GF-D8 (cell line): ENCODE measurements at places on chromosomes 16 and 17.

DNA sequence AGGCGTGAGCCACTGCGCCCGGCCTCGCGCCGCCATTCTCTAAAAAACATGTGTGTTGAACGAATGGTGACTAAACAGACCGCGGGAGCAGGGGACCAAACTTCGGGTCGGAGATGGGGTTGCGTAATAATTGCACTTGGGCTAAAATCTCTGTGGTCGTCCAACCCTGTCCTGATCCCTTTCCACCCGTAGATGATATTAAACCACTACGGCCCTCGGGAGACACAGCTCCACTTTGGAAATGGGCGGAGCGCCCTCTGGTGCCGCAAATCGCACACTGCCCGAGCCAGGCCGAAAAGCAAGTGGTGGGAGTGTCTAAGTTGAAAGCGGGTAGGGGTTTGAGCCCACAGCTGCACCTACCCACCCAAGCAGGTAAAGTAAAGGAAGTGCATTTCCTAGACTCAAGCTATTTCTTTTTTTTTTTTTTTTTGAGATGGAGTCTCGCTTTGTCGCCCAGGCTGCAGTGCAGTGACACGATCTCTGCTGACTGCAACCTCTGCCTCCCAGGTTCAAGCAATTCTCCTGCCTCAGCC, 17.0 kb downstream of the CAVIN1 start:
- DNase-seq: peak; percentile 8

GRCh38 chr16:66574081-66574480, 5.2 kb upstream of the CMTM2 start:
- no peak for DNase-seq

DNA sequence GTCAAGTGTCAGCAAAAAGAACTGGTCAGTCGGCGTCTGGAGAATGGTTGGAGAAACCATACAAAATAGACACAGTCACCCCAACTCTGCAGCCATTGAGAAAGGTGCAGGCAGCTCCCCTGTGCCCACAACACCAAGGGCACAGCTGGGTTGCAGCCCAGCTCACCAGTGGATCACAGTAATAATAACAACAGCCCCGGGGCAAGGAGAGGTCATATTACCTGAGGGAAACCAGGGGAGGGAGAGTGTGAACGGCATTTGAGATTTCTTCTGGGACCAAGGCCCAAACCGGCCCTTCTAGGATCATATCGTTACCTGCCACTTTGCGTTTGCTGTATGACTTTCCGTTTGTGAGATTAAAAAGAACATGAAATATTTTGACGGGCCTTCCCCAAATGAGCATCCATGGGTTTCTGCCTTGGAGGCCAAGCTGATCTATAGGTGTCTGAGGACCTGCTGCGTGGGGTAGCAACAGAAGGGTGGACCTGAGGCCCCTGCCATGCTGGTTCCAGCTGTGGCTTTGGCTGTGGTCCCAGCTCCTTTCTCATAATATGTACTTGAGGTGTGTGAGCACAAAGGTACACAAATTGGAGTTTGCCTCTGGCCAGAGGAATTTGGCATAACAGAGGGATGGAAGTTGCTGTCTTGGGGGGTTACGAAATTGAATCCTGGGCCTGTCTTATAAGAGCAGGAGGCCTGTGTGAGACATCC, 154.6 kb downstream of the CMIP start:
- no peak for DNase-seq

DNA sequence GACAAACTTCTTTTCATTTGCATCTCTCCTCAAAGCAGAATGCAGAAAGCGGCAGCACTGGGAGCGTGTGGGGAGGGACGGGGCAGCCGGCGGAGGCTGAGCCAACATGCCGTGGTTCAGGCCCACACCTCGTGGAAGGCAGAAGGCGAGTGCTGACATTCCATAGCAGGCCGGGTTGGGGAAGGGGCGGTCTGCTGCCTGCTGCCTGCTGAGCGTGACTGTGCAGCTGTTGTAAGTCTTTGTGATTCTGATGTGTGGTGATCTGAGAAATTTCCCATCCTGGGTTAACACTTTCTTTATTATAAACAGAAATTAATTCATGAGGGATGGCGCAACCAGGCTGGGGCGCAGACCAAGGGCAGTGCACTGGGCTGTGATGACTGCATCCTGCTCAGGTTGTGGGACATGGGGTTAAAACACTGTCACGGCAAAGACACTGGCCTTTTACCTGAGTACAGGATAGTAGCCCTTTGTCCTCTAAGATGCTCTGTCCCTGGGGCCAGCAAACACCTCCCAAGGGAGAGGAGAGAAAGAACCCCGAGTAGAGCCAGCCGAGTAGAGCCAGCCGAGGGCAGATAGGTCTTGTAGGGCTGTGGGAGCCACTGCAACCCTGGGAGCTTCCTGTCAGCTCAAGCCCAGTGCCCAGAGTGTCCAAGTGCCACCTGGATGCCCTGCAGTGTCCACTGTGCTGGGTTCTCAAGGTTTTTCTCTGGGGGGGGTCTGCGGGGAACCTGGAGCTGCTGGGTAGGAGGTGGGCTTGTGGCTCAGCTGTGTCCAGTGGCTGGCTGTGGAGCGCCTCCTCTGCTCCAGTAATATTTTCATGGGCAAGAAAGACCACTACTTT, 8.8 kb upstream of the DNASE1 start:
- DNase-seq: no peak

DNA sequence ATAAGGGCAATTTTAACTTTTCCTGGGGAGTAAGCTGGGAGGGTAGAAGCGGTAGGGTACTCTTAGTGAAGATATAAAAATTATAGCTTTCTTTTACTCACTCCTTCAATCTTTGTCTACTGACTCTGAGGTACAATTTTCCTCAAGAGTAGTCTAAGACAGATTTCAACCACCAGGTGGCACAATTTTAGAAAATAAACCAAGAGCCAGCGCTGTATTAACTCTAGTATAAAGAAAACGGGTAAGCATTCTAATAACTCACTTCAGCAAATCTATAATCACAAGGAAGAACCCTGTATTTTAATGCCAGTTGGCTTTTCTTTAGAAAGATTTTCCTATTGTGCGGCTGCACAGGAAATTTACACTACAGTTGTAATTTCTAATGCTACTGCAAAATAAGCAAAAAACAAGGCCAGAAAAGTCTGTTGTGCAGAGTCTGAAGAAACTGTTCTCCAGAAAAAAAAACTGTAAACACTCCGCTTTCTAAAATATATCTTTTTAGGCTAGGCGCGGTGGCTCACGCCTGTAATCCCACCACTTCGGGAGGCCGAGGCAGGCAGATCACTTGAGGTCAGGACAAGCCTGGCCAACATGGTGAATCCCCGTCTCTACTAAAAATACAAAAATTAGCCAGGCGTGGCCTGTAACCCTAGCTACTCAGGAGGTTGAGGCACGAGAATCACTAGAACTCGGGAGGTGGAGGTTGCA, 1.9 kb downstream of the CMC2 start:
- peak; percentile 11 for DNase-seq

DNA sequence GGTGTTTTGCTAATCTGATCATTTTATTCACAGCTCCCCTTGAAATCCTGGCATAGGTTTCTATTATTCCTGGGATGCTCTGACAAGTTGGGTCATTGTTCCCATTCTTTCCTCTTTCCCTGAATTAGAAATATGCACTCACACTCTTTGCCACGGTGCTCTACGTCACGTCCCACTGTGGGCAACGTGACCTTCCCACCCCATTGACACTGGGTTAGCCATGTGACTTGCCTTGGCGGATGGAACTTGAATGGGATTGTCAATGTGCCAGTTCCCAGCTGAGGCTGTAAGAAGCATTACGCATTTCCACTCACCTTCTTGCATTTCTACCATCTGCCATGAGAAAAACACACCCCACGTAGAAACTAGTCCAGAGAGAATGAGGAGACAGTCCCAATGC, 492.4 kb downstream of the SHISA9 start:
- DNase-seq: no peak

DNA sequence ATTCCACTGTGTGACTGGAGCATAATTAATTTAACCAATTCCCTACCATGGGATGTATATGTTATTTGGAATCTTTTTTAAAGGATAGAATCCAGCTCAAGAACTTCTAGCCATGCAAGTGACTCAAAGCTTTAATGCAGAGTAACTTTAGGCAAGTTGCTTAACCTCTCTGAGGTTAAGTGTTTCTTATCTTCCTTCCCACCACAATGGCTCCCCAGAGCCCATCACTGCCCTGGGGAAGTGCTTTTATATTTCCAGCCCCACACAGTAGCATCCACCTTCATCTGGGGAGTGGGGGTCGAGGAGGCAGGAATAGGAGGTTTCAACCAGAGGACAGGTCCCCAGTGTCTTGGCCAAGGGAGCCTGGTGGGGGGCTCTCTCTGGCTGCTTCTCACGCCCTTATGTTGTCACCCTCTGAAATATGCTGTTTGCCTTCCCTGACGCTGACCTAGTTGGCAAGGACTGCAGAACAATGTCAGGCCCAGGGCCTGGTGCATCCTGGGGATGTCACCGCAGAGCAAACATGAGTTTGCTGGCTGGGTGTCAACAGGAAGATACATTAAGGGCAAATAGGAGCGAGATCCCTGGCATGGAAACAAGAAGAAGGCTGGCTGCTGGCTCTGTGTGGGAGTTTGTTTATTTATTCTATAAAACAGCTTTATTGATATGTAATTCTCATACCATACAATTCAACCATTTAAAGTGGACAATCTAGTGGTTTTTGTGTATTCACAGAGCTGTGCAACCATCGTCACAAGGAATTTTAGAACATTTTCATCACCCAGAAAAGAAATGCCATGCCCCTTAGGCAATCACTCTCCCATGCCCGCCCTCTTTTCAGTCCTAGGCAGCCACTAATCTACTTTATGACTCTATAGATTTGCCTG, 46.6 kb upstream of the WSB1 start:
- no peak for DNase-seq

GRCh38 chr16:10178080-10178479, 4.1 kb downstream of the GRIN2A start:
- DNase-seq: no peak

GRCh38 chr16:22692916-22693637, 120.9 kb upstream of the HS3ST2 start:
- DNase-seq: no peak

GRCh38 chr17:50205111-50205962, 3.9 kb upstream of the COL1A1 start:
- DNase-seq: no peak

GRCh38 chr17:33233811-33234177, 59.3 kb downstream of the ASIC2 start:
- no peak for DNase-seq
